Activated CD4-positive, alpha-beta T cell treated with anti-CD3 and anti-CD28 coated beads, Interleukin-2, amount 50 U/mL, for 1 hour (primary cell): ENCODE measurements at places on chromosomes 2 and 18.

DNA sequence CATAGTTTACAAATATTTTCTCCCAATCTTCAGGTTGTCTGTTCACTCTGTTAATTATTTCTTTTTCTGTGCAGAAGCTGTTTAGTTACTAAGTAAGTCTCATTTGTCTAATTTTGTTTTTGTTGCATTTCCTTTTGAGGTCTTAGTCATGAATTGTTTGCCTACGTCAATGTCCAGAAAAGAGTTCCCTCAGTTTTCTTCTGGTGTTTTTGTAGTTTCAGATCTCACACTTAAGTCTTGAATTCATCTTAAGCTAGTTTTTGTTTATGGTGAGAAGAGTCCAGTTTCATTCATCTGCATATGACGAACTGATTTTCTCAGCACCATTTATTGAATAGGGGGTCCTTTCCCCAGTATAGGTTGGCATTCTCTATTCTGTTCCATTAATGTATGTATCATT is 1252.2 kb upstream of the TMEFF2 start:
- no peak for DNase-seq

- DNase-seq: no peak
Measured at GRCh38 chr2:109193807-109194619, 65.0 kb downstream of the SH3RF3 start.

GRCh38 chr2:47019961-47020681 is 104.5 kb upstream of the MCFD2 start:
- no peak for DNase-seq

DNA sequence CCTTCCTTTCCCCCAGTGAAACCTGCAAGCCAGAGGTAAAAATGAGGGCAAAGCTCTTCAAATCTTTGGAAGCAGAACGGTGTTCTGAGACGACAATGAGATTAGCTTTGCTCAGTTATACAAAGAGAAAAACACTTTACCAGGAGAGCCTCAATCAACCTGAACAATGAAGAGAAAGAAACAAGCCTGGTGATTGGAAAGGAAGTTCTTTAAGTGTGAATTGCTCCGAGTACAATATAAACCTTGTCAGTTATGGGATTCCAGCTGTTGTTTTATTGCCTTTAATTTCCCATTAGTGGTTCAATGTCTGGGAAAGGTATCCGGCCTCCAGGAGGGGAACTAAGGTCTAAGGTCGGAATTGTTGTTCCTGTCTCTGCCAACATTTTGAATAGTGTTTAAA is 901.6 kb downstream of the EPHA4 start:
- DNase-seq: no peak

DNA sequence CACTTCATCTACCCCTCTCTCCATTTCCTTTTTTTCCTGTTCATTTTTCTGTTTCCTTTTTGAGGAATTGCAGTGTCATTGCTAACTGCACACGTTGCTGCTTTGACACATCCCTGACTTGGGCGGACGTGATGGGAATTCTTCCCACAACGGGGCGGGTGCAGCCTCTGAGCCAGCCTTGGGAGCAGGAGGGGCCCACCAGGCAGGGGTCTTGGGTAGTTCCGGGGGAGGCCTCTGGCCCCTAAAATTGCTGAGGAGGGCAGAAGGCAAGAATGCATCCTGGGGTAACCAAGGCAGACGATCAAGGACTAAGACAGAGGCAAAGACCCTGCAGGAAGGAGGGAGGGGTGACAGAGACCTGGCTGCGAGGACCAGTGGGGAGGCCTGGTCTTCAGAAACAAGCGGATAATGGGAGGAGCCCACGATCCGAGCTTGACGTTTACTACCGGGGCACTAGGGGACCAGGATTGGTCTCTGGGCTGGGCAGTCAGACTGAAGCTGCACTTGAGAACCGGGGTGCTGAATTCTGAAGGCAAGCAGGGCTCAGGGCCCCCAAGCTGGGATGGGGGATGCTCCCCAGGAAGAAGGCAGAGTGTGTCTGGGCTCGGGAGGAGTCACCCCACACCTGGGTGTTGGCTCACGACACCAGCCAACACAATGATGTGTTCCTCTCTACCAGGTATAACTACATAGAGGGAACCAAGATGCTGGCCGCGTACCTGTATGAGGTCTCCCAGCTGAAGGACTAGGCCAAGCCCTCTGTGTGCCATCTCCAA is 14.8 kb upstream of the CNDP1 start:
- no peak for DNase-seq

- DNase-seq: no peak
Measured at GRCh38 chr2:240392084-240392947, 43.1 kb upstream of the GPC1 start.

- no peak for DNase-seq
Measured at GRCh38 chr18:70432804-70433400, 144.1 kb downstream of the SOCS6 start.

DNA sequence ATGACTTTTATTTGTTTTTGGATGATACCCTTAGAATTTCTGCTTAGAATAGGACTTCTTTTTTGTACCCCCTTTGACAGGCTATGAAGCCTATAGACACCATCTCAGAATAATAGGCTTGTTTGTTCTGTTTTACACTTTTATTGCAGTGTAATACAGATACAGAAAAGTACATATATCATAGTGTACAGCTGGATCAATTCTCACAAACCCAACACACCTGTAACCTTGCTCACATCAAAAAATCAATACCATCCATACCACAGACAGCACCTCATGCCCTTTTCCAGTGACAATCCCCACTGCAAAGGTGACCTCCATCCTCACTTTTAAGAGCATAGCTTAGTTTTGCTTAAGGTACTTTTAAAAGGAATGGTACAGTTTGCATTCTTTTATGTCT is 14.8 kb downstream of the EML6 start:
- no peak for DNase-seq
